Activated T-helper 17 cell treated with anti-CD3 and anti-CD28 coated beads, Interleukin-2, amount 50 U/mL, for 72 hours (primary cell): ENCODE measurements at places on chromosomes 3 and 15.

DNA sequence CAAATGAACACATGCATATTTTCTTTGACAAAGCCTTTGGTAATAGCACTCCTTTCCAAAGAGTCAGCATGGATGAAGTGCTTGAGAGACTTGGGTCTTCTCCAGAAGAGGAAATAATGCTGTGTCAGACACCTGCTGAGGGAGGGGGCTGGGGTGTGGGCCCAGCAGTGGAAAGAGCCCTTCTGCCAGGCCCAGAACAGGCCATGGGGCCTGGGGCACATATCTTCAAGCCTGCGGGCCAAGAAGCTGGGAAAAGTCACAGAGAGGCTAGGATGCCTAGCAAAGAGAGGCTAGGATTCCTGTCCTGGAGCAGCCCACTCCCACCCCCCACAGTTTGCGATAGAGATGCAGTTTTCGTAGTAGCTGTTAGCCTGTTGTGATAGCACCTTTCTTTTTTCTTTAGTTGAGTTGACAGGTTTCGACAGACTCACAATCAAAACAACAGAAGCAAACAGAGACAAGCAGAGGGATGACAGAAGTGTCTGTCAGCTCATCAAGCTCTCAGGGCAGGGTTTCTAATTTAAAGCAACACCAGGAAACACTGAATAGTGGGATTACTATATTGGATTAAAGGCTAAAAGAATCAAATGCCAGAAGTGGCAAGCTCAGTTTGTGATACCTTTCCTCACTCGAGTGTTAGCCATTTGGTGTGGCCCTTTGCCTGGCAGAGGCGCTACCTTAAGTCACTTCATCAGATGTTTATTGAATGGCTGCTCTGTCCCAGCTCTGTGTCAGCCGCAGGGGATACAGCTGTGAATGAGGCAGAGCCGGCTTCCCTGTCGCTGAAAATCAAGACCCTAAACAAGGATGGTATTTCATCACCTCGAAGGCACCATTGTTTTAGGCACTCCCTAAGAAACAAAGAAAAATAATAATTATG is 19.0 kb downstream of the CMTM7 start:
- ATAC-seq: no peak

- peak; percentile 88 for ATAC-seq
These were observed 392.7 kb upstream of the TBL1XR1 start for GRCh38 chr3:177589911-177590381.

GRCh38 chr15:42491539-42492225 is 741 bp upstream of the ZNF106 start:
- no peak for ATAC-seq

- ATAC-seq: no peak
These were observed 4.7 kb upstream of the COPB2 start for GRCh38 chr3:139394116-139394515.

GRCh38 chr3:87361271-87361670 is 84.9 kb upstream of the POU1F1 start:
- ATAC-seq: no peak

DNA sequence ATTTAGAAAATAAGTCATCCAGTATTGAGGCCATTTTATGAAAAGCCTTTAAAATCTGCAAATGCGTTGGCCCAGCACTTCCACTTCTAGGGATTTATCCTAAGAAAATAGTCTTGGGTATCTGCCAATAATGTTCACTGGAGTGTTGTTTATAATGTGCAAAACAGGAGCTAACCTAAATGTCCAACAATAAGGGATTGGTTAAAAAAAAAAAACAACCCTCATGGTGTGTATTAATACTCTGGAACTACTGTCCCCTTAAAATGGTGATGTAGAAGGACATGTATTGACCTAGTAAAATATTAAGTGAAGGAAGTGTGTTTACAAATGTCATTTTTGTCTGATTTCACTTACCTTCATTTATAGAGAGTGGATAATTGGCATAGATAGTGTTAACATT is 58.0 kb downstream of the IGF1R start:
- ATAC-seq: no peak

DNA sequence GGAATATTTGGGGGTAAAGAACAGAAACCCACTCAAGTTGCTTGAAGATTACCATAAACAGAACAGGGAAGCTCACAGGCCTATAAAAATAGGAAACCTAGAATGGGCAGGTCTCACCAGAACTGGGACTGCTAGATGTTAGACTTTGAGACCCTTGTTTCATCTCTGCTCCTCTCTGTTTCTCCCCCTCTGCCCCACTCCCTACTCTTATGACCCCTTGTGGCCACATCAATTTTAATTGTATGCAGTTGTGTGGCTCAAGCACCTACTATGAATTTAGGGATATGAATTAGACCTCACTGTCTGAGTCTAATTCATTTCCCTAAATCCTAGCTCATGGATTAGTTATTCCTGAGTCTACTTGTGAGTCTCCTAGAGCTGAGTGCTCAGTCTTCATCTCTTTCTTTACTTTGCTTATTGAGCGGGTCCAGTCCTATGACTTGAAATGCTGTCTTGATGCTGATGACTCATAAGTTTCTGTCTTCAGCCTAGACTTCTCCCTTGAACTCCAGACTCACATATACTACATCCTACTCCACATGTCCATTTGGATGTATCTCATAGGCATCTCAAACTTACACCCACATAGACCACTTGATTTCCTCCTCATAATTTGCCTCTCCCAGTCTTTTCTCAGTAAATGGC is 78.7 kb downstream of the ITPR1 start:
- peak; percentile 38 for ATAC-seq

DNA sequence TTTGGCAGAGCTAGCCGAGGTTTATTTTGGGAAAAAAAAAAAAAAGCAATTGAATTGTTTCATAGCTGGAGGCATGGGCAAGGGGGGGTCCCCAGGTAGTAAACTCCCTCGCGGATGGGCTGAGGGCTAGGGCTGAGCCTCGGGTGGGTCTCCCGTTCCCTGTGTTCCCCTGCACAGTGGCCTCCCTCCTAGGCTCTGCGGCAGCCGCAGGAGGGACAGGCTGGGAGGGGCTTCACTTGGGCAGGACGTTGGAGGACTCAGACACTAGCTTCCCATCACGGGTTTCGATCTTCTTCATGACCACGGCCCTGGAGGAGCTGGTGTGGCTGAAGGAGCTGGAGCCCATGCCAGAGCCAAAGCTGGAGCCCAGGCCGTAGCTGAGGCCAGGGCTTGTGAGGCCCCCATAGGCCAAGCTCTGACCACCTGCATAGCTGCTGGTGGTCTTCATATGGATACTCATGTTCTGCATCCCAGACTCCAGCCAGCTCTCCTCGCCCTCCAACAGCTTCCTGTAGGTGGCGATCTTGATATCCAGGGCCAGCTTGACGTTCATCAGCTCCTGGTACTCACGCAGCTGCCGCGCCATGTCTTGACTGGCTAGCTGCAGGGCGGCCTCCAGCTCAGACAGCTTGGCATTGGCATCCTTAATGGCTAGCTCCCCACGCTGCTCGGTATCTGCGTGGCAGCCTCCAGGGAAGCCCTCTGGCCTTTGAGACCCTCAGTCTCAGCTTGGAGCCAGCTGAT is 64.0 kb upstream of the CDAN1 start:
- ATAC-seq: no peak

GRCh38 chr3:58613236-58614132 is 36.3 kb upstream of the FAM107A start:
- no peak for ATAC-seq

GRCh38 chr15:69917056-69917455 is 180.7 kb downstream of the TLE3 start:
- ATAC-seq: no peak

DNA sequence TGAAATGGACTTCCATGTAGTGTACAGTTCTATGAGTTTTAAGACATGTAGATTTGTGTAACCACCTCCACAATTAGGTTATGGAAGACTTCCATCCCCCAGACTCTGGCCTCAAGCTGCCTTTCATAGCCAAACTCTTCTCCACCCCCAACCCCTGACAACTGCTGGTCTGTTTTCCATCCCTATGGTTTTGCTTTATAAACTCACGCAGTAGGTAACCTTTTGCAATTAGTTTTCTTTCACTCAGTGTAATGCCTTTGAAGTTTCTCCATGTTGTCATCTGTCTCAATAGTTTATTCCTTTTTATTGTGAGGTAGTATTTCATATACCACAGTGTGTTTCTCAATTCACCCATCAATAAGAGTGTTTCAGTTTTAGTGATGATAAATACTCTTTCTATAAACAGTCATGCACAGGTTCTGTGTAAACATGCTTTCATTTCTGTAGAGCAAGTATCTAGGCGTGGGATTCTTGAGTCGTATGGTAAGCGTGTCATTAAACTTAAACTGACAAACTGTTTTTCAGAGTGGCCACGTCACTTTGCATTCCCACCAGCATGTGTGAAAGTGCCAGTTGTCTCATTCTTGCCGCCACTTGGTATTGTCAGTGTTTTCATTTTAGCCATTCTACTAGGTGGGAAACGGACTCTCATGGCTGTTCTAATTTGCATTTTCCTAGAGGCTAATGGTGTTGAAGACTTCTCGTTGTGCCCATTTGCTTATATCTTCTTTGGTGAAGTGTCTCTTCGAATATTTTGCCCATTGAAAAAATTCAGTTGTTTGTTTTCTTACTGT is 47.3 kb upstream of the ALDH1A3 start:
- peak; percentile 87 for ATAC-seq

DNA sequence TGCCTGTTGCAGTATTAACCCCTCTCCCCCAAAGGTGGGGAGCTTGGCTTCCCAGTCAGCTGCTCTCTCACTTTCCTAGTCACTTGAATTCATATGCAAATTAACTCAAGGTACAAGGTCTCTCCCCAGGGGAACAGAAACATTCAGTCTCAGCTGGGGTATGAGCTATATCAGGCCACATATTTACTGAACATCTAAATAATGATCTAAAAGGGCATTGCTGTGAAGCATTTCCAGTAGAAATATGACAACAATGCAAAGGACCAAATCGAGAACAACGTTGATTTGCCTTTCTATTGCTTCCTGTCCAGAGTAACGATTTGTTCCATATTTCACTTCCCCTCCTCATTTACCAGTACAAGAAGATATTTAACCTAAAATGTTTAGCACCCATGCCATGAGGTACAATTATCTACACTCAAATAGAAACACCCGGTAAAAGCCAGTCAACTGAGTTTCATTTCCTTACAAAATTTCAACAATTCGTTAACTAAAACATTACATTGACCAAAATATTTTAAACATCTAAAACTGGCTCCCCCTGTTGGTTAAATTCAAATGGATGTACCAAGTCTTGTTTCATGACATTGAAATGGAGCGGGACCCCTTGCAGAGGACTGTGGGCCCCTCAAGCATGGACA is 36.5 kb upstream of the KLHL6 start:
- no peak for ATAC-seq

DNA sequence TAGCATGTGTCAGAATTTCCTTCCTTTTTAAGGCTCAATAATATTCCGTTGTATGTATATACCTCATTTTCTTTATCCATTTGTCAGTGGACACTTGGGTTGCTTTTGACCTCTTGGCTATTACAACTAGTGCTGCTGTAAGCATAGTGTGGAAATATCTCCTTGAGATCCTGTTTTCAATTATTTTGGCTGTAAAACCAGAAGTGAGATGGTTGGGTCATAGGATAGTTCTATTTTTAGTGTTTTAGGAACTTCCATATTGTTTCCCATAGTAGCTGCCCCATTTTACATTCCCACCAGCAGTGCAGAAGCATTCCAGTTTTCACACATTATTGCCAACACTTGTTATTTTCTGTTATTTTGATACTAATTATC is 70.4 kb upstream of the C15orf39 start:
- ATAC-seq: no peak

DNA sequence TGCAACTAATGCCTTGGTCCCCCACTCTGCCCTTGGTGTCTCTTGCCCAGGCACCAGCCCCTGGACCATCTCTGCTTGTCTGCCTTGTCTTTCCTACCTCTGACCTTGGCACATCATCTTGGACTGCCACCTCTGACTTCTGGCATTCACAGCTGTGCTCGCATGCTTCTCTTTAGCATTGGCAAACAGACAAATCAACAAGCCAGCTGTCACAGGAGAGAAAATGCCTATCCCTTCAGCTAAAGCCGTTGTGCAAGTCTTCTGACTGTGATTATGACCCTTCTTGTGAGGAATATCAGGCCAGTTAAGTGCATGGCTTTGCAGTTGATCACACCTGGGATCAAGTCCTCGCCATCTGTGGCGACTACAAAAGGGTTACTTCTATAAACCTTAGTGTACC is 84.6 kb downstream of the PRICKLE2 start:
- no peak for ATAC-seq

- ATAC-seq: peak; percentile 28
These were observed 1.7 kb upstream of the HES1 start for GRCh38 chr3:194134231-194134756.

DNA sequence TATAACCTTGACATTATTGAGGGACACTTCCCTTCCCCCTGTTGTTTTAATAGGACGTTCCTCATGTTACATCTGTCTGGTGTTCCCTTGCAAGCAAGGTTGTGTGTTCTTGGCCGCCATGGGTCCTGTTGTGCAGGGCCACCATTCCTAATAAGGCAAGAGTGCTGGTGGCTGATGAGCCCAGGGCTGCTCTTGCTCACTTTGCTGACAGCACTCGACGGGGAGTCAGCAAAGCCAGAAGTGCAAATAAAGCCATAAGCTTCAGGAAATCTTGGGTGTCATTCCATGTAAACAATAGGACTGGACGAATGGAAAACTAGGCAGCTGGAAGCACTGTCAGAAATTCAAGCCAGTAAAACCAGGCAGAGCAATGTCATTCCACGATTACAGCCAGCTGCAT is 75.8 kb downstream of the SQOR start:
- ATAC-seq: no peak

- ATAC-seq: peak; percentile 75
These were observed 25.2 kb downstream of the CCNL1 start for GRCh38 chr3:157134620-157135191.

GRCh38 chr3:98109807-98110549 is 20.5 kb upstream of the OR5H1 start:
- ATAC-seq: no peak

DNA sequence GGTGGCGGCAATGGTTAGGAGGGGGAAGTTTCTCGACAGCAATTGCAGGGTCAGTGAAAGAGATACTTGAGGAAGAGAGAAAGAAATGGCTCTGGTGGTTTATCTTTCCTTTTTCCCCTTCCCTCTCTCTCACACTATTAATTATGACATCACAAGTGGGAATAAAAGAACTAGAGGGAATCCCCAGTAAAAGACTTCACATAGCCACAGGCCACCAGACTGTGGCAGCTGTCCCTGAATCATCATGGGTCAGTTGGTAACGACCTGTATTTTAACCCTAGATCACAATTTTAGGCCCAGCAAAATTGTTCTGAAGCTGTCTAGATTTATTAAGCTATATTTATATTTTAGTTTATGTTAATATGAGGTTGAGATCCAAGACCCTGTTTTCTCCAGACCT is 40.3 kb downstream of the MBNL1 start:
- peak; percentile 42 for ATAC-seq

DNA sequence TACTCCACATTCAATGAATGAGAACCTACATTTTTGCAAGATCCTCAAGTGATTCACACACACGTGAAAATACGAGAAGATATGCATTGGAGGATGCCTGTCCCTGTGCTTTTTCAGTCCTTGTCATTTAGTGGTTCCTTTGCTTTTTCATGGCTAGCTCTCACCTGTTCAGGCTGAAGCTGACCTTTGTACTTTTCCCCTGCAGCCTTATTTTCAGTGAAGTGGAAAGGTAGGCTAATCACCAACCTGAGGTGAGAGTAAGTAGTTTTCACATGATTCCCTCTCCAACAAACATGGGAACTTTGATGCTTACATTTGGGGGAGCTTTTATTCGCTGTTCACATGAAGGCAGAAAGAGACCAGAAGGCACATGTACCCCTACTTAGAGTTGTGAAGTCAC is 8.3 kb downstream of the ITPR1 start:
- ATAC-seq: no peak
